ENCODE measurements at places on chromosomes 4 and X.

- no peak for DNase-seq
These were observed 30.7 kb upstream of the TMPRSS11E start for GRCh38 chr4:68416591-68416990.

GRCh38 chr4:67659065-67659464 lies 41.9 kb downstream of the UBA6 start:
- DNase-seq = no peak

- DNase-seq = no peak
These were observed 55.5 kb upstream of the S100G start for GRCh38 chrX:16594490-16594889.

GRCh38 chrX:84735025-84735424 lies 232.8 kb upstream of the HDX start:
- DNase-seq = no peak

DNA sequence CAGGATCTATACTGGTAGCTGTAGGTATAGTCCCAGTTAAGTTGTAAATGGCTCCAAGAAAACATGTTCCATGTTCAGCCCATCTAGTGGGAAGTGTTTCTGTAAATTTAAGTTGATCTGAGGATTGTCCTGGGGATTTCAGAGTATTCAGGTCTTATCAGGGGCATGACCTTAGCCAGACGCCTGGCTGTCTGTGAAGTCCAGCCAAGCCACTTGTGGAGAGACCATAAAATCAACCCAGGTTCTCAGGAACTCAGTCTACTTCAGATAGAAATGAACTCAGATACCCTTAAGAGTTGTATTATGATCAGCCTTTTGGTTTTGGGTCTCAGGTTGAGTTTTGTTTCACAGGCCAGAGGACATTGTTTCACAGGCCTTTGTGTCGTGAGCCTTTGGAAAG lies 95.9 kb downstream of the EGF start:
- DNase-seq = no peak

GRCh38 chrX:16994736-16995135 lies 48.3 kb downstream of the REPS2 start:
- DNase-seq = no peak

DNA sequence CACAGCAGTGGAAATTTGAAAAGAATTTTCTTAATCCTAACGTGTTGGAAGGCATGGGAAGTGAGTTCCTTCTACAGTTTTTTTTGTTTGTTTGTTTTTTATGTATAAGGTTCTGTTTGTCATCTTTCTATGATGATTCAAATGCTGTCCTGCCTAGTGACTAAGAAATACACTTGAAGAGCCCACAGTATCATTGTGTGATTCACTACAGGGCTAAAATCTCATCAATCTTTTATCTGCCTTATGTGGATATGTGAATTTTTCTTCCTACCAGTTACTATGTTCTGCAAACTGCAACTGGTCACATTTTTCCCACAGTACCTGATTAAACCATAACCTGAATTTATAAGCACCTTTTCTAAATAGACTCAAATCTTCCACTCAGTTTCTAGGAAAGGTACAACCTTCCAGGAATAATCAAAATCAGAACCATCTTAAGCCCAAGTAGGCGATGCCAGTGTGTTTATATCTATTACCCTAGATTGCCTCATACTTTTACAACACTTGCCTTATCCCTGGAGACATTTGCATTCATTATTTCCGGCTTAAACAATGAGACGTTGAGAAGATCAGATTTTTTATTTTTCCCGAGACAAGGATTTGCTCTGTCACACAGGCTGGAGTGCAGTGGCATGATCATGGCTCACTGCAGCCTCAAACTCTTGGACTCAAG lies 214.6 kb upstream of the GALNT7 start:
- no peak for DNase-seq

DNA sequence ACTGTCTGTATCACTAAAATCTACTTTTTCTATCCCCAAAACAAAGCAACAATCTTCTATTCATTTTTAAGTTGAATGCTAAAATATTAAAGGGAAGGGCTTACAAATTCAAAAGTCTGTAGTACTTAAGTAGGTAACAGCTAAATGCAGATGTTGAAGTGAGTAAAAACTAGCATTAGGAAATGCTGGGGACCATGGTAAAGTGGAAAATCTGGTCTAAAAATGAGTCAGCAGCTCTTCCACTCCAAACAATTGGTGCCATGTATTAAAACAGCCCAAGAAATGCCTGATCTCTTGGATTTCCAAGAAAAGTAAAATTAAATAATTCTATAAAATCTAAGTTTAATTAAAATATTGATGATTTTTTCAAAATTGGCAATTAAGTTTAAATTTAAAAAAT lies 73.3 kb upstream of the PPP3CA start:
- no peak for DNase-seq

DNA sequence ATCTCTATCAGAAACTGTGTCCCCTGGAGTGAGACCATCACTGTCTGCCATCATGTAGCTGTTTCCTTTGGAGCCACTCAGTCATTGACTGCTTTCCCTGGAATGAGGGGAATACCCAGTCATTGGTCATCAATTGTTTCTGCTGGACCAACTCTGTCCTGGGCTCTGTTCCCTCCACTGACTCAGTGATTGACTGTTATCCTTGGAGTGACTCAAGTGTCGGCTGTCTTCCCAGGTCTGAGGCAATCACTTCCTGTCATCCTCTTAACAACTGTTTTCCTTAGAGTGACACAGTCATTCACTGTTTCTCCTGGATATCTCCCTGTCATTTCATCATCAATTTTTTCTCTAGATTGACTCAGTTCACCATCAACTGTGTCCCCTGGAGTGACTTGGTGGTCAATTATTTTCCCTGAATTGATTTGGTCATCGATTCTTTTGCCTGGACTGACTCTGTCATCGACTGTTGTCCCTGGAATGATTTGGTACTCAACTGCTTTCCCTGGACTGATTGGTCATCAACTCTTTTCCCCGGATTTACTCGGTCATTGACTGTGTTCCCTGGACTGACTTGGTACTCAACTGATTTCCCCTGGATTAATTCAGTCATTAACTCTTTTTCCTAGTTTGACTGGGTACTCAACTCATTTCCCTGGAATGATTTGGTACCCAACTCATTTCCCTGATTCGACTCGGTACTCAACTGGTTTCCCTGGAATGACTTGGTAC lies 327.9 kb upstream of the VCX start:
- DNase-seq = no peak

DNA sequence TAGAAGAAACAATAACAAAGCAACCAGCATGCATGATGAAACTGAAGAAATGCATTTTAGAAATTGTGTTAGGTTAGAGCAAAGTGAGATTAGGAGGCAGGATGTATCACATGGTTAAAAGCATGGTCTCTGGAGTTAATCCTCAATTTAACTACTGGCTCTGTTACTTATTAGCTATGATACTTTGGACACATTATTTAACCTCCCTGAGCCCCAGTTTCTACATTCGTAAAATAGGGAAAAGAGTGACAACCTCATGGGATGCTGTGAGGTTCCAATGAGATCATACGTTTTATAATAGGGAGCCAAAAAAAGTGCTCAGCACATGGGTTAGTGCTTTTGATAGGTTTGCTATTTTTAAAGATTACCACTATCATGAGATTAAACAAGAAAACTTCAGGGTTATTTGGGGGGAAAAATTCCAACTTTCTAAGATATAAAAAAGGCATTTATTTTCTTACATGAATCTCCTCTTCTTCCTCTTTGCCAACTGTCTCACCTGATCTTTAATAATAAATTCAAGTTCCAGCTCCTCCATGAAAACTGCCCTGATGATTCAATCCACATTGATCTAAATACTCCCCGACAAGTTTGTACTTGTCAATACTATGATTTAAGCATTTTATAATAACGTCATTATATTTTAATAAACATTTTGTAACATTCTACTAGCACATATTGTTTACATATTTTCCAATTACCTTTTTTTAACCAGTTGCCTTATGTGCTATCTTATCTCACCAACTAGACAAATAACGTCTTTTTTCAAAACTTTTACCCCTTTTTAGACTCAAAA lies 4.6 kb downstream of the SEC31A start:
- DNase-seq = no peak

GRCh38 chr4:38377195-38377594 lies 286.8 kb upstream of the KLF3 start:
- no peak for DNase-seq

GRCh38 chr4:144411119-144411518 lies 234.8 kb upstream of the HHIP start:
- no peak for DNase-seq

DNA sequence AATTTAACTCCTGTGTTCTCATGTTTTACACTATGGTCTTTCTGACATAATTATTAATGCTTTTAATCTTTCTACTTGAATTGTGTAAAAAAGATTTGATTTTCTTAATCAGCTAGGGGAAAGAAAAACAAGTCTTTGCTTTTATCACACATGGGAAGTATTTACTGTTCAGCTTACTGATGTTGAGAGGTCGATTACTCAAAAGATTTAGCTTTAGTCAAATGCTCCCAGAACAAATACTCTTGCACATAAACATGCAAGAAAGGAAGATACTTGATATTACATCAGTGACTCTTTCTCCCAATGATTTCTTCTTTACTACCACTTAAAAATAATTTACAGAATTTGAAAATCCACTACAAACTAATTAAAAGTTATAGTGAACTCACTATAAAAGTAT lies 198.3 kb upstream of the FAT4 start:
- no peak for DNase-seq

- DNase-seq = no peak
These were observed 10.6 kb upstream of the CTSO start for GRCh38 chr4:155964016-155964891.

DNA sequence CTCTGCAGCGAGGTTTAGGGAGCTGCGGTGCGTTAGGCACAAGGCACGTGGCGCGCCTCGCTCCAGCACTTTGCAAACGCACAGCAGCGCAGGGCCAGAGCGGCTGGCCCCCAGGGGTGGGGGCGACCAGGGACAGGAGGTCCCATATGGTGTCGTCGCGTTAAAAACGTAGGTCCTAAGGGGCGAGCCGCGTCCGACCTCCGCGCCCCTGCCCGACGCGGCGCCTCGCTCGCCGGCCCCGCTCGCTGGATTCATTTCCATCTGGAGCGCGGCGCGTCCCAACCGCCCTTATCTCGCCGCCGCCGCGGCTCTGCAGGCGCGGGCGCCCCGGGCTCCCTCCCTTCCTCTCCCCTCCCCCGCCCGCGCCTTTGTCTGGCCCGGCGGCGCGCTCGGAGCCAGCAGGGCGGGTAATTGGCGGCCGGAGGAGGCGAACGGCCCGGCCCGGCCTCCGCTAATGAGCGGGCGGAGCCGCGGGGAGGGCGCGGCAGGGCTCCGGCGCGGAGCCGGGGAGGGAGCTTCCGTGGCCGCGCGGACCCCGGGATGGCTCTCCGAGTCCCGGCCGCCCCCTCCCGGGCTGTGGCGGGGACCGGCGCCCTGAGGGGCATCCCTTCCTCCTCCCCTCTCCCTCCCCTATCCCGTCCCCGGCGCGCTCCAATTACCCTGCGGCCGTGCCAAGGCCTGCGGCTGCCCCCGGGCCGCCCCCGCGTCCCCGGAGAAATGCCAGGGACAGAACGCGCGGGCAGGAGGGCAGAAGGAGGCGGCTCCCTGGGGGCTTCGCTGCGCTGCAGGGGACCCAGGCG lies 409.0 kb downstream of the BCOR start:
- DNase-seq = peak; percentile 85

GRCh38 chrX:93695981-93696380 lies 22.0 kb downstream of the FAM133A start:
- DNase-seq = no peak

- DNase-seq = no peak
These were observed 60.1 kb downstream of the FUNDC1 start for GRCh38 chrX:44482575-44482974.

DNA sequence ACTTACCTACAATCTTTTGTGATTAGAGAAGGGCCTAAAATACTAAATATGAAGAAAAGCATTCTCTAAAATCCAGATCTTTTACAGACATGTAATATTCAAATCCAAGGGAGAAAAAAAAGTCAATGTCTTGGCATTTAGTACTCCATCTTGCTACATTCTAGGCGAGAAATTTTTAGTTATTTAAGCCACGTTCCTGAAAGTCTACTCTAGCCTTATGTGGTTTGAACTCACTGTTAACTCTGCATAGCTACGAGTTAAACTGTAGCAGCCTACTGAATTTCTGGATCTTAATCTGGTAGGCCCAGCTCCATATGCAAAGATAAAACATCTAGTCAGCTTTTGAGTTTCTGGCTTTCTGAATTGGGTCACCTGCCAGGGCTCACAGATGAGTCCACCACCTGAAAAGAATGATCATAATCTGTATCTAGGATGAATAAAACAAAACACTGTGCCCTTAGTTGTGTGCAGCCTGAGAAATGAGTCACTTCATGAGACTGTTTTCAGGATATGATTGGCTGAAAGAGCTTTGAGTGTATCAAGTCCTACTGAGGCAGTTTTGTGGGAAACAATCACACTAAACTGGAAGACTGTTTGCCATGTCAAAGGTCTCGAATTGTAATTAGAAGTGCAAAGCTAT lies 3.2 kb upstream of the NEK1 start:
- no peak for DNase-seq

DNA sequence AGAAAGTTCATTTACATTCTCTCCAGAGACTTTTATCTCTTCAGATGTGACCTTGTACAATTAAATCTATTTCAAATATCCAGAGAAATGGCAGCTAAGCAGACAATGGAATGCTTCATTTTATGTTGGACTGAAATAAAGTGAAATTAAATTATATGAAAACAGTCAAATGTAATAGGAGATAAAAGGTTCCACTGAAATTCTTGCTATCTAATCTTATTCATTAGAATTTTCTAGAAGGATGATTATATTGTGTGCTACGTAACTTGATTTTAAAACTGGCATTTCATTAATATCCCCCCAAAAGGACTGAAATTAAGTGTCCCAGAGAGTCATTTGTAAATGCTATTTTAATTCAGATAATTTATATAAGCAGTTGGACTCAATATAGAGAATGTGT lies 646.9 kb upstream of the GALNT7 start:
- no peak for DNase-seq

- DNase-seq = peak; percentile 71
These were observed 11.2 kb upstream of the CCNQ start for GRCh38 chrX:153609917-153610835.

DNA sequence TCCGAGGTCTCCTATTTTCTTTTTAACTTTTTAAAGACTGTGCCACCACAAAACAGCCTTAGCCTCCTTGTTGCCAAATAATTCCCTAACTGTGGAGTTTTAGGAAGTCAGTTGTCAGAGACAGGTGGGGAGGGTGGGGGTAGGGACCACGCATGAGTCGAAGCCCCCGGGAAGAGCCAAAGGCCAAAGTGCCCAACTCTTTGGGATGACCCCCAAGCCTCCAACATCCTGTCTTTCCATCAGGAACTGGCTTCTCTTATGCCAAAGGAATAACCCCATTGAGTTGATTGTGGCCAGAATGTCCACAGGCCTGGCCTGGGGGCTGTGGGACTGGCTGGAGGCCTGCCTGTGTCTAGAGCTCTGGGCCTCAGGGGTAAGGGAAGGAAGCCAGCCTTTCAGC lies 5.8 kb downstream of the PRRG3 start:
- DNase-seq = no peak

GRCh38 chr4:9758641-9759317 lies 22.7 kb upstream of the DRD5 start:
- DNase-seq = no peak

GRCh38 chrX:133668225-133668931 lies 253.1 kb upstream of the GPC4 start:
- DNase-seq = no peak

- no peak for DNase-seq
These were observed 98.2 kb upstream of the PRKX start for GRCh38 chrX:3811331-3812311.

- no peak for DNase-seq
These were observed 90.2 kb downstream of the CXCL13 start for GRCh38 chr4:77695774-77696173.

- no peak for DNase-seq
These were observed 274.5 kb downstream of the GPAT3 start for GRCh38 chr4:83810428-83810827.

Measured in right kidney (tissue), 9 donors.